ENCODE measurements at places on chromosomes 16 and 17.

DNA sequence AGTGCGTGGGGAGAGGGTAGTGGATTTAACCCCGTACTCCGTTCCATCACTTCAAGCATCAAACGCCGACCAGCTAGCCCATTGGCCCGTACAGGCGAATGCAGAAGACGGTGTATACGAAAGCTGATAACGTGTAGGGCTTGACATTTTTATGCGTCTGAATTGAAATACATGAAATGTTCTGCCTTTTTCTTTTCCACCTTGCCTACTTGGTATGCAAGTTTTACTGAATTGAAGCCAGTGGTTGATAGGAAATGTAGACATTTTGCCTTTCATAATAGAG lies 834 bp upstream of the STAT3 start:
- DNase-seq = no peak

DNA sequence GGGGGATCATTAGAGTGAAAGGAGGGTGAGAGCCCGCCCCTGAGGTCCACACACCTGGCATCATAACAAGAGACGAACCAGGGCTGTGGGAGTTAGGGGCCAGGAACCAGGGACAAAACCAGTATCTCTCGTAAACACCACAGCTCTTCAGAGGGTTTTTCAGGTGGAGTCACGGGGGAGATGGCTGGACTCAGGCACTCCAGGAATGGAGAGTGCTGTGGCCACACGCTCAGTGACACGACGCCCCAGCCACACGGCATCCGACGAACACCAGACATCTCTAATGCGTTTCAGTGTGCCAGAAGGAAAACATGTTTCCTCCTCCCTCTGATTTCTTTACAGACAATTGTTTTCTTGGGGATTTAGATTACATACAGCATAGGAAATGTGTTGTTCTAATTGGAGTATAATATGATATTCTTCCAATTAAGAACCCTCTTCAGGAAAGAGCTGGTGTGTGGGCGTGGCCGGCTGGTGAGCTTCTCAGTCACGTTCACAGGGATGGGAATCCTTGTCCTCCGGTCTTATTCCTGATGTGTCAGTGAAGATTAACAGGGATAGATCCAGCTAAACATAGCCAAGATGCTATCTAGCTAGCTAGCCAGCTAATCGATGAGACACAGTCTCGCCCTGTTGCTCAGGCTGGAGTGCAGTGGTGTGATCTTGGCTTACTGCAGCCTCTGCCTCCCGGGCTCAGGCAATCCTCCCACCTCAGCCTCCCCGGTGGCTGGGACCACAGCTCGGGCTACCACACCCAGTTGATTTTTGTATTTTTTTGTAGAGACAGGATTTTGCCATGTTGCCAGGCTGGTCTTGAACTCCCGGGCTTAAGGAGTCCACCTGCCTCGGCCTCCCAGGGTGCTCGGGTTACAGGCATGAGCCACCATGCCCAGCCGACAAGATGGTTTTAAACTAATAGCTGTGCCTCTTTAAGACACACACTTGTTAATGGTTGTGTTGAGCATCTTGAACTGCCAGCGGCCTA lies 98.6 kb downstream of the BANP start:
- DNase-seq = no peak

DNA sequence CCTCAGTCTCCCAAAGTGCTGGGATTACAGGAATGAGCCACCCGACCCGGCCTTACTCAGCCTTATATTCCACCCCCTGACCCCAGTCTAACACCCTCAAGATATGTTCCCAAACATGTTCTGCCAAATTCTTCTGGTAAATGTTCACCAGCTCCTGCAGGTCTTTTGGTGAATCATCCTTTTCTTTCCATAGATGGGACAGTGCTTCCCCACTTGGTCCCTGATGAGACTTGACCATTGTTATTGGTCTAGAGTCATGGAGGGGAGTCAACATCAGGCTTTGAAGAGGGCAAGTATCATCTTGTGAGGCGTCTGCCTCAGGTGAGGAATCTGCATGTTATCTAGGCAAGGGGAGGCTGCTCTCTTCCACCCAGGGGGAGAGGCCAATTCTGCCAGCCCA lies 10.4 kb upstream of the RUNDC3A start:
- DNase-seq = no peak

DNA sequence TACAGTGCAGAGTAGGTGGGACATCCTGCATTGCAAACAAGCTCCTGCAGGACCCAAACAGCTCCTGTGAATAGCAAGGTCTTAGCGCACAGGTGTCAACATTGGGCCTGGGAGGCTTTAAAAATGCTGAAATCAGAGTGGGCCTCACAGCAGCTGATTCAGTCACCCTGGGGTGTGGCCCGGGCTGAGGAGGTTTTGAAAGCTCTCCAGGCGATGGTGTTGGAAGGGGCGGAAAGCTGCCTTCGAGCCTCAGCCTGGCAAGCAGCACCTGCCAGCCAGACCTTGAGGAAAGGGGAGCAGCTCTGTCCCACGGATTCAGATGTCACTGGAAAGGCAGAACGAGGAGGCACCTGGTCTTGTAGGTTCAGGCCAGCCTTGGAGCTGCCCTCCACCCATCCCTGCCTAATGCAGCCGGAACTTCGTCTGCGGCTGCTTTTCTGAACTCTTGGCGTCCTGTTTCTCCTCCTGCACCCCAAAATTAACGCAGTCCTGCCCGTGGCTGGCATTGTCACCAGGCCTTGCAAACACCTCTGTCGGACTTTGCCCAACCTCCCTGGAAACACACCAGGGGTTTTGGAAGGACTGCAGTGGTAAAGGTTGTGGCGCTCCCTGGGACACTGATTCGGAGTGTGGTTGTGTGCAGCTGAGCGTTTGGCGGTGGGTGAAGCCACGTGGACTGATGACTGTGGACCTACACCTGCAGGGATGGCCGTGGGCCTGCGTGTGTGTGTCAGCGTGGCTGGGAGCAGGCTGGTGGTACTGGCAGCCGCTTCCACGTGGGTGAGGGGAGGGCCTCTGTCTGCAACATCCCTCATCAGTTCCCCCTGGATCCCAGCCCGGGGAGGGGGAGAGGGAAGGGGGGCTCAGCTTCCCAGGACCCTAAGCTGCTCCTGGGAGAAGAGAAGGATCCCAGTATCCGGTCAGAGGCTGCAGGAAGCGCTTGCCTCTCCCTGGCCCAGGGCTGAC lies 3.4 kb downstream of the NECAB2 start:
- DNase-seq = no peak

DNA sequence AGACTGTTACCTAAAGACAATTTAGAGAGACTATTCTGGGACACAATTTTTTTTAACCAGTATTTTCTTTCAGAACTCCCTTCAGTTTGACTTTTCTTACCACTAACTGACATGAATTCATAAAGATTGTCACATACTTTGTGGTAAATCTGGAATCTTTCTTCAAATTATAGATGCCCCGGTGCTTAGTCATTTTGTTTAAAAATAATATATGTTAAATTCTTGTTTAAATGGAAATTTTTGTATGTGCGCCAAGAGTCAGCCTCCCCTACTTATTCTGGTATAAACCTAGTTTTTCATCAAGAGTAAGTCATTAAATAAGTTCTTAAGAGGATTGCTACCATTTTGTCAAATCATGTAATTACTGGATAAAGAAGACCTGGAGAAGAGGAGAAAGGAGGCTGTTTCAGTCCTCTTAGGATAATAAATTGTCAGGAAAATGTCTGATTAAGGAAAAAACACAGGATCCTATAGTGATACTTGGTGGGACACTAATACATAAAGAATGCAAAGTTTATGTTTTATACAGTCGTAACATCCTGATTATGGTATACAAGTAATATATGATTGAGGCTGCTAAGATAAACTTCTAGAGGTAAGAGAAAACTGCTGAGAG lies 424.4 kb downstream of the PMP22 start:
- no peak for DNase-seq

DNA sequence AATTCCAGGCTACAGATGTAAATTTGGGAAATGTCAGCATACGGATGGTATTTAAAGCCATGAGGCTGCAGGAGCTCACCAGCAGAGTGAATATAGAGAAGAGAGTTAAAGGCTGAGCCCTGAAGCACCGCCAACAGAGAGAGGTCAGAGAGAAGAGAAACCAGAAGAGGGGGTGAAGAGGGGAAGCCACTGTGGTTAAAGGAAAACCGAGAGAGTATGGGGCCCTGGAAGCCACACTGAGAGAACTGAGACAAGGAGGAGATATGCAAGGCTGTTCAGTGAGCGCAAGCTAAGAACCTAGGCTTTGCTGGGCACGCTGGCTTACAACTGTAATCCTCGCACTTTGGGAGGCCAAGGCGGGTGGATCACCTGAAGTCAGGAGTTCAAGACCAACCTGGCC lies 24.6 kb downstream of the COPRS start:
- DNase-seq = no peak

DNA sequence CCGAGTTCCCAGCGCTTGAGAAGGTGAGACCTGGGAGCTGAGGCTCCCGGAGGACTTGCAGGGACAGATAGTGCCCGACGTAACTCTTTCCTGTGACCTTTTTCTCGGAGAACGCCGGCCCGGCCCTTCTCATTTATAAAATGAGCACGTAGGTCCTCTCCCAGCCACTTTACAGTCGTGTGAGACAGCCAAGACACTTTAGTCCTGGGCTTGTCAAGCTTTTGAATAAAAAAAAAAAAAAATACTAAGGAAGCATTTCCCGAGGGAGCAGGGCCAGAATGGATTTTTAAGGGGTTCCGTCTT lies 241 bp downstream of the DRC3 start:
- DNase-seq = no peak

DNA sequence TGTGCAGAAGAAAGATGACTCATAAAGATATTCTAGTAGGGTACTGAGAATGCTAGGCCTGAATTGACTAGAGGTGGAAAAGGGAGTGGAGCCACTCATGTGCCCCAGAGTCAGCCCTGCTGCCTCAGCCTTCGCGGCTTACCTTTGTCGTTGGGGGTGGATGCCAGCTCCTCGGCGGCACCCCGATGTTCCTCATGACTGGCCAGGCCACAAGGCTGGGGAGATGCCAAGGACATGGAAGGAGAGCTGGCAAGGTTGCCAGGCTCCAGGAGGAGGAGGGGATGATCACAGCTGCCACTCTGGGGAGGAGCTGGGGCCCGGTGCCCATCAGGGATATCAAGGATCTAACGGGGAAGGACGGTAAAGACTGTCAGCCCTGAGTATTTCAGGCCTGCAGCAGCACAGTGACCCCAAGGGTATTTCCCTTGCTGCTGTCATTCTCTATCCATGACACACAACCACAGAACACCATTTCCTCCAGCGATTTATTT lies 9.7 kb upstream of the SLC35B1 start:
- DNase-seq = peak; percentile 39

DNA sequence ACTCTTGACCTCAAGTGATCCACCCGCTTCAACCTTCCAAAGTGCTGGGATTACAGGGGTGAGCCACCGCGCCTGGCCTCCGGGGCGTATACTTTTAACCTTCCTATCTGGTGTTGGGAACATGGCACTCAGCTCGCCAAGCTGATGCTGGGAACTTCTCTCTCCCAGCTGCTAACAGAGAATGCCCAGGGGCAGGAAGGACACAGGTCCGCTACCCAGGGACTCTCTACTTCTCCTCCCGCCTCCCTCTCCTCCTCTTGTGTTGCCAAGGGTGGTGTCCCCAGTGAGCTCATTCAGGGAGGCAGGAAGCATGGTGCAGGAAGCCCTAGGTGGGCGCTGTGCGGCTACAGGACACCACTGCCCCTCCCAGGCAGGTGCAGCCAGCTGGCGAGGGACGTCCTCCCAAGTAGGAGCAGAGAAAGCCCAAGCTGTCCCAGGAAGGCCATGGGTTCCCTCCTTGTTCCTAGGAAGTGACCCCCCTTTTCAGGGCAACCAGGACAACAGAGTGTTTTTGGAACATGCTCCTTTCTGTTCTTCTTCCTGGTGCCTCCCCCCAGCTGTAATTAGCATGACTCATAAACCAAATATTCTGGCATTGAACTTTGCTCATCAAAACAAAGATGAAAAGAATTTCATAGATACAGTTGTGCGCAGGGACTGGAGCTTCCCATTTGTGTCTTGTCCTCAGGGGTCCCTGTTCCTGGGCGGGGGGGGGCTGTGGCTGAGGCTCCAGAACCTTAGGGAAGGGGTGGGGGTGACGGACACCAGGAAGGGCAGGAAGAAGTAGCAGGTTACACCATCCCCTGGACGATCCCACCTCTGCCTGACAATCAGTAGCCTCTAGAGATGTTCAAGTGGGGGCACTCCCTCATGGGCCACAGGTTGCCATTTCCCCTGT lies 2.7 kb downstream of the C1QTNF1 start:
- no peak for DNase-seq

- DNase-seq = peak; percentile 55
Observed at GRCh38 chr17:48439875-48440505, 10.0 kb upstream of the SKAP1 start.

DNA sequence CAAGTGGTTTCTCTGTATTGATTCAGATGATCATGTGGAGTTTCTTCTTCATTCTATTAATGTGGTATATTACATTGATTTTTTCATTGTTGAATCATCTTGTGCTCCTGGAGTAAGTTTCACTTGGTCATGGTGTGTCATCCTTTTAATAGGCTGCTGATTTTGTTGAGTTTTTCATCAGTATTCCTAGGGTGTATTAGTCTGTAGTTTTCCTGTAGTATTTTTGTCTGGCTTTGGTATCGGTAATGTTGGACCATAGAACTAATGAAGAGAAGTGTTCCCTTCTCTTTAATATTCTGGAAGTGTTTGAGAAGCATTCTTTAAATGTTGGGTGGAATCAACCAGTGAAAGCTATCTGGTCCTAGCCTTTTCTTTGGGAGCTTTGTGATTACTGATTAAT lies 99.0 kb downstream of the OMG start:
- DNase-seq = no peak

- no peak for DNase-seq
Observed at GRCh38 chr17:55601874-55602364, 90.7 kb upstream of the SMIM36 start.

GRCh38 chr17:1997289-1997926 lies 27.7 kb downstream of the RTN4RL1 start:
- DNase-seq = no peak

GRCh38 chr17:31509095-31509804 lies 117.8 kb downstream of the RAB11FIP4 start:
- DNase-seq = no peak

DNA sequence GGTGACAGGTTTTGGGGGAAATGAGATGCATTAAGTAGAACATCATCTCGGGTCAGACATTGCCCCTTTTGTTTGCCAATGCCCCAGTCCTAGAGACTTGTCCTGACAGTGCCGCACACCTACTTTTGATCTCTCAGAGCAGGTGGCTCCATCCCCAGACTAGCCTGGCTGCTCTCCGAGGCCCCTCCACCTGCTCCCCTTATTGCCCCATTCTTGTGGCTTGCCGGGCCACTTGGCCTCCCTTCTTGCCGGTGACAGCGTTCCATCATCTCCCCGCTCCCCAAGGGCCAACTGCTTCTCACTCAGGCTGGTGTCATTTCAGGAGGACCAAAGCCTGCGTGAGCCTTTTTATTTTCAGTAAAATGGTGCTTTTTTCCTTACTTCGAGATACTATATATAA lies 14.9 kb downstream of the UBFD1 start:
- DNase-seq = no peak

DNA sequence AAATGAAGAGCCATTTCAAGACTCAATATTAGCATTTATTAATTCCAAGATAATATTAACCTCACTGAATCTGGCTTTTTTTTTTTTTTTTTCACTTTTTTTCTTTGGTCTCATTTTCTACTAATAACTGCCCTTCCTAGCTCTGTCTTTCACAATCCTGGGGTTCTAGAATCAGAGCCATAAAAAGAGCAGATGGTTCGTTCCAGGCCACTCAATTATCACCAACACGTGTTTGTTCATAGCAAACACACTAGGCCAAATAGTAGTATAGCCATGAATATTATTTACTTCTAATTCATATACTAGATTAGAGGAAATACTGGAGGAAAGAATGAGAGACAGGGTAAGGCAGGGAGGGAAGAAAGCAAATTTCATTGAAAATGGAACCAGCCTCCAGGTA lies 39.8 kb downstream of the TEX2 start:
- no peak for DNase-seq

All from activated T-cell treated with anti-CD3 and anti-CD28 coated beads, Interleukin-2, amount 50 U/mL, for 1 hour (primary cell).